ENCODE measurements at places on chromosomes 4 and X.

DNA sequence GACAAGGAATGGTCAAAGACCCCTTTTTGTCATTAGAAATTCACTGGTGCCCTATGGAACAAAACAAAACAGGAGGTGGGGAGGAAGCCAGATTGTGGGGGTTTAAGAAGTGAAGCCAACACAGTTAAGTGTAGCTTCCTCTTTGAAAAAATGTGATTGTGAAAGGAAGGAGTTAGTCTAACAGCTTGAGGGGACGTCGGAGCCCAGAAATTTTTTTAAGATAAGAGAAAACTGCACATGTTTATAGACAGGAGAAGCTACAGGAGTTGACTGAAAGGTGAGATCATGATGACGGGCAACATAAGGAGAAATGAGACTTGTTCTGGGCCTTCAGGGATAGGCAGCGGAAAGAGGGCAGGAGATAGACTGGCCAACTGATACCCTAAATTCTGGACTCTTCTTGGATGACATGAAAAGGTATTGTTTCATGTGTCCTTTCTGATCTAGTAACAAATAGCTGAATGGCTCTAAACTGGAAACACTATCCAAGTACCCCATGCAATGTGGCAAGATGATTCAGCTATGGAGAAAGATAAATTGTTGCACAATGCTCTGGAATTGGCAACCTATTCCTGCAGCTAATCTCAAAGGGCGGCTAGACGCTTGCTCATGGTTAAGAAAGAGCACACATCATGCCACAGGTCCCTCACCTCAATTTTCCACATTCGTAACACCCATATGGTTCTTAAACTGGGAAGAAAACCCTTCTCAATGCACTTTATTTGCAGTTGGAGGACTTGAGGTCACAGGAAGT lies 3.7 kb upstream of the HDAC8 start:
- no peak for DNase-seq

GRCh38 chr4:30450474-30450873 lies 269.7 kb upstream of the PCDH7 start:
- no peak for DNase-seq

GRCh38 chrX:50927127-50927526 lies 16.6 kb downstream of the BMP15 start:
- DNase-seq = no peak

- no peak for DNase-seq
Measured at GRCh38 chrX:11347300-11347699, 54.1 kb downstream of the AMELX start.

DNA sequence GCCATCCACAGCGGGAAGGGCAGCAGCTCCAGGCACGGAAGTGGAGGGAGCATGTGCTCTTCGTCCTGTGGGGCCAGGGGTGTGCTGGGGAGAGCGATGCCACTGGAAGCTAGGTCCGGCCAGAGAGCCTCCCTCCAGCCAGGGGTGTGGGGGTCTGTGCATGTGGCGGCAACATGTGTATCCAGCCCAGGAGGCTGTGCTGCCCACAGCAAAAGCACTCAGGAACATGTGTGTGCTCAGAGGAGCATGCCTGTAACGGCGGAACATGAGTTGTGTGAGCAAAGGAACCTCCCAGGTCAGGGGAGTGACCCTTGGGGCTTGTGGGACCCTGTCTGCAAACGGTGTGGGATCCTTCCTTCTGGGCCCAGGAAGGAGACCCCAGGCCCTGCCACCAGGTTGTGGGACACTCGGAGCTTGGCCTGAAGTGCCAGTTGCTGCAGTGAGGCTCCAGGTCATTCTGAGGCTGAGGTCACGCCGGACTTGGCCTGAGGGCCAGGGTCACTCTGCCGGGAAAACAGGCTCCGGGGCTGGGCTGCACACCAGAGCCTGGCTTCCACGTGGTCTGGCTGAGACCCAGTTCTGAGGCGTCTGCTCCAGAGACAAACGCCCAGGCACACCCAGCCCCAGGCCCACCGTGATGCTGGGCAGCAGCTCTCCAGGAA lies 37.2 kb downstream of the CPLX1 start:
- no peak for DNase-seq

Data from NCI-H524 (cell line).